ENCODE measurements at places on chromosomes 16 and 17.

DNA sequence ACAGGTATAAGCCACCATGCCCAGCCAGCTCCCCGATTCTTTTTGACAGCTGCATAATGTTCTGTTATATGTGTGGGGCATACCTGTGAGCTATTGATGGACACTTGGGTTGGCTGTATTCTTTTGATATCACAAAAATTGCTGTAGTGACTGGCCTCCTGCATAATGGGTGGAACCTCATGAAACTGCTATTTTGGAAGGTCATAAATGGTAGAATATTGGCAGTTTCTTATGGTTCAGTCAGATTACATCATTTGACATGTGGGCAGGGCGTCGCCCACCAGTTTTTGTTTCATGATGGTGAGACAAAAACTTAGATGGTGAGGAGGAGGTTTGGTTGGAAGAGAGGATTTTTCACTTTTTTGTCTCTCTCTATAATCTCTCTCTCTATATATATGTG, 26.7 kb upstream of the POLR3E start:
- DNase-seq: no peak

DNA sequence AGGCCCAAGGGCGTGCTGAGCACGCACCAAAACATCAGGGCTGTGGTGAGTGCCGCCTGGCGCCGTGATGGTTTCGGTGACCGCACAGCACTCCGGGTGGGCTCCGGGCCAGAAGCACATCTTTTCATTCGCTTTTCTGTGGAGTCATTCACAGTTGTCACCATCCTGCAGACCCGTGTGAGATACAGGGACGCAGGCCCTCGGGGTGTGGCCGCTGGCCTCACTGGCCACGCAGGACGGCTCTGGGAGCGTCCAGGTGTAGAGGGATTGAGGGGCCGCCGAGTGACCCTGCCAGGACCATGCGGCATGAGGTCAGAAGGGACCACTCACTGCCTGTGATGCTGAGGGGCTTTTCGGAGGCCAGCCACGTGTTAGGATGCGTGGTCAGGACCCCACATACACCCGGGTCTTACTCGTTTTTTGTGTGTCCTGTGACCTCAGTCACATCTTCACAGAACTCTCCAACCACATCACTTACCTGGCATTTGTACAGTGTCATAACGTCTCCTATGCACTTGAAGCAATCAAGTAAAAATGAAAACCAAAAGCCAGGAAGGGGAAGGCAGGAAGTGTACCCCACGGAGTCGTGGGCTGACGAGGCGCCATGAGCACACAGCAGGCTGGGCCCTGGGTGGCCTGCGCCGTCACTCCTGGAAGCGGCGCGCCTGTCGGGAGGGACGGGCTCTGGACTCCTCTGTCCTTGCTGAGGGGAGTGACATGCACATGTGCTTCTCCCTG, 7.8 kb downstream of the ACSF3 start:
- DNase-seq: no peak

- no peak for DNase-seq
Measured at GRCh38 chr17:59764292-59764741, 56.9 kb downstream of the VMP1 start.

DNA sequence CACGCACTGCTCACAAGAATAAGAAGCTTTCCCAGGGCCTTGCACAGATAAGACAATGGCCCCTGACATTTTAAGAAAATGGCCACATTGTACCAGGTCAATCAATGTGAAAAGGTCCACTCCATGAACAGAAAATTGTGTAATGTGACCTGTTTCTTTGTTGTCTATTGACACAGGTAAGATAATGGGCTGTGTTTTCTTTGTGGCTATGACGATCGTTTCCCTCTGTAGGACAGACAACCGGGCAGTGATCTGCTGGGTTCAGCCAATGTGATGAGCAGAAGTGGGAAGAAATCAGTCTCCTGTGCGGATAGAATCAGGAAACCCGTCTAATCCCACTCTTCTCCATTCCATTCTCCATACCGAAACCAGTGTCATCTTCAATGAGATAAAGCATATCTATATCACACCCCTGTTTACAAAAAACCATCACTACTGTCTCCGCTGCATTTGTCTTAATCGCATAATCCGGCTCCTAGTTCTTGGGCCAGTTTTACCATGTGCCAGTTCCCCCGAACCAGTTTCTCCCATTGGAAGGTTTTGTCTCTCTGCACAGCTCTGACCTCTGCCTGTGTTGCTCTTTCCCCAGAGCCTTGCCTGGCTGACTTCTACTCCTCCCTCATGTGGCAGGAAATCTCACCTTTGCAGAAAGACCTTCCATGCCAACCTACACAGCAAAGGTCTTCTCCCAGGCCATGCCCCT, 66.9 kb upstream of the ATF7IP2 start:
- DNase-seq: no peak

DNA sequence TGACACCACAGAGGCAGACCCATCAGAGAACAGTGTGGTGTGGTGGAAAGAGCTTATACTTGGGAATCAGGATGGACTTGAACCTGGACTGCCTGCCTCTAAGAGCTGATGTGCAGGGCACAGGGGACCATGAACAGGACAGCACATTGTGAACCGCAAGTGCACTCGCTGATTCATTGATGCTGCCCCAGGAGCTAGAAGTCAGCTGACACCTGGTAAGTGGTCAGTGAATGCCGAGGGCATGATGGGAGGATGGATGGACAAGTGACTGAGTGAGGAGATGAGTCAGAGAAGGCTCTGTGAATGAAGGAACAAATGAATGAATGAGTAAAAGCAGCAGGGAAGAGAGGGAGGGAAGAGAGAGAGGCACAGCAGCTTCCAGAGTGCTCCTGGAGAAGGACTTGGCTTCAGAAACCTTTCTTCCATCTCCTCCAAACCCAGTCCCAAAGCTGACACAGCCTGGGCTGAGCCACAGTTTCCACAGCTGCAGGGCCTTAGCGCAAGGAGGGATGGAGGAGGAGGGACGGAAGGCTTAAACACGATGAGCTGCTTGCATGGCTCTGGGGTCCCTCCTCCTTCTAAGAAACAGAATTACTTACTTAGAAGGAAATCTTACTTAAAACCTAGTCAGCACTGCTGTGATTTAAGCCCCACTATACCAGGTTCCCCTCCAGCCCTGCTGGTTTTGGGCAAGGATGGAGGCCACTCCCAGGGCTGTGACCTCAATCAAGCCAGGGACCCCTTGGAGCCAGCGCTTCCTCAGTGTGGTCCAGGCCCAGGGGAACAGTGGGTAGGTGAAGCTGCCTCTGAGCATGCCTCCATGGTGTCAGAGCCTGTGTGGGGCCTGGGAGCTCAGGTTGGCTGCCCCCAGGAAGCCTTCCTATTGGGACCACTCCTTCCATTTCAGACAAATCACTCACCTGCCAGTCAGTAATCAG, 184.6 kb downstream of the TMEM132E start:
- no peak for DNase-seq

- DNase-seq: no peak
Measured at GRCh38 chr17:10737168-10737622, 7.4 kb upstream of the TMEM220 start.

- no peak for DNase-seq
Measured at GRCh38 chr16:48636521-48636920, 26.5 kb upstream of the N4BP1 start.

All from SK-N-MC (cell line).